Mucosa of descending colon (tissue), 3 donors: ENCODE measurements at places on chromosomes 6 and 20. TPM values are rescaled to one million over a fixed set of nuclear protein-coding genes. Genes with fewer than 3 reads are reported as not detected.

The MOCS1 gene
- 22.0 TPM for total RNA-seq

The GINS1 gene
- total RNA-seq = 8.6 TPM

The KHDC1 gene
- 1.7 TPM for total RNA-seq

The C20orf96 gene
- total RNA-seq = 12.1 TPM

The BPIFB1 gene
- total RNA-seq = not detected

The MDFI gene
- 2.2 TPM for total RNA-seq

The TMEM244 gene
- total RNA-seq = not detected

- no peak for DNase-seq
Observed at GRCh38 chr6:35850208-35850607, 45.1 kb downstream of the LHFPL5 start.

GRCh38 chr6:111994791-111995190 is 59.1 kb upstream of the CCN6 start:
- no peak for DNase-seq

DNA sequence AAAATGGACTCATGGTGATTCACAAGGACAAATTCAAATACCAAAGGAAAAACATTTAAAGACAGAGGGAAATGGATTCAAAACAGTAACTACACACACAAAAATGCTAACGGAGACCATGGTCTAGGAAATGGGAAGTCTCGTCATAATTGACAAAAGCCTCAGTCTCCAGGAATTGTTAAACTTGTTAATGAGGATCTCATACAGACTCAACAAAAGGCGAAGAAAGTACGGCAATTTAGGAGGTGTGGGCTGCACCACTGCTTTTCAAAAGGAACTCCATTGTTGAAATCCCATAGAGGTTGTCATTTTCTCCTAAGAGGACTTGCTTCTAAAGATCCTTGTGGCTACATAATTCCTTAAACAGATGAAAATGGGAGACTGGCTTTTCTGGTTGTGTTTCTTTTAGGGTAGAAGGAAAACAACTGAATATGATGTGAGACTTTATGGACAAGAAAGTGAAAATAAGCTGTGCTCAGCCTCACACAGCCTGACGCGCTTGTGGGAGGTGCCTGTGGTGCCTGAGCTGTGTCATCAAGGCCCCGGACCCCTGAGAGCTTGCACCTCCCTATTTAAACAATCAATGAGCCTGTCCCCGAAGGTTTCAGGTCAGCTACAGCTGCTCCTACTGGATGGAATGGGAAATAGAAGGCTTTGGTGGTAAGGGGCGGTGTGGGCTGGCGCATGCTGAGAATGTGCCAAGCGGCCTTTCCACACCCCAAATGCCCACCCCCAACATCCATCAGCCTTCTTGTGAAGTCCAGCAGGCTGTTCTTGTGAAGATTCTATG is 2.5 kb upstream of the CLDN20 start:
- DNase-seq = no peak

DNA sequence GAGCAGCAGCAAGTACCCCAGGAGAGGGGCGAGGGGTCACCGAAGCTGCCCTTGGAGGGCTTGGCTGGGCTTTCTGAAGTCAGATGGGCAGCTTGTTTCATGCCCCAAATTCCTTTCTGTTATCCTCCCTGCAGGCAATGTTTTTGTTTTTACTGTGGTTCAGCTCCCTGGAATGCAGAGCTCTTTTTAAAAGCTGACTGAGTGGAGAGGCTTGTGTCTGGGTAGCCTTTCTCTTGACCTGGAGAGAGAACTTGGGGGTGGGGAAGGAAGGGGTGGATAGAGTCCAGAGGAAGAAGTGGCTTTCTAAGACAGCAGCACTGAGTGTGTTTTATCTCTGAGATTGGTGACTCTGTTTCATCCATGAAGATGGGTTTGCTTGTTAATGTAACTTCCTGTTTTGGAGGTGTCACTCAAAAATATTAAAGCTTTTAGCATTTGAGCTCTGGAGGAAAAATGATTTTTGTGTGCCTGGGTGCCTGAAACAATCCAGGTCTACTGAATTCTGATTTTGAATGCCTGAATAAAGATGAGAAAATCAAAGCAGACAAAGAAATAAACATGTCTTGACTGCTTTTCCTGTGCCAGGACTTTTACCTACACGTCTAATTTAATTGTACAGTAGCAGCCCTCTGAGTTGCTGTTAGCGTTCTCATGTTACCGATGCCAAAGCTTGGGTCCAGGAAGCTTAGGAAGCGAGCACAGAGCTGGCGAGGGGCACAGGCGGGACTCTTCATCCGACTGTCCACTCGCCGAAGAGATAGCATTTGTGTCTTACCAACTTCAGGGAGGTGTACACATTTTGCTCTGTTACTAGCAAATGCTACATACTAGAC is 78.2 kb upstream of the EEF1E1 start:
- no peak for DNase-seq

DNA sequence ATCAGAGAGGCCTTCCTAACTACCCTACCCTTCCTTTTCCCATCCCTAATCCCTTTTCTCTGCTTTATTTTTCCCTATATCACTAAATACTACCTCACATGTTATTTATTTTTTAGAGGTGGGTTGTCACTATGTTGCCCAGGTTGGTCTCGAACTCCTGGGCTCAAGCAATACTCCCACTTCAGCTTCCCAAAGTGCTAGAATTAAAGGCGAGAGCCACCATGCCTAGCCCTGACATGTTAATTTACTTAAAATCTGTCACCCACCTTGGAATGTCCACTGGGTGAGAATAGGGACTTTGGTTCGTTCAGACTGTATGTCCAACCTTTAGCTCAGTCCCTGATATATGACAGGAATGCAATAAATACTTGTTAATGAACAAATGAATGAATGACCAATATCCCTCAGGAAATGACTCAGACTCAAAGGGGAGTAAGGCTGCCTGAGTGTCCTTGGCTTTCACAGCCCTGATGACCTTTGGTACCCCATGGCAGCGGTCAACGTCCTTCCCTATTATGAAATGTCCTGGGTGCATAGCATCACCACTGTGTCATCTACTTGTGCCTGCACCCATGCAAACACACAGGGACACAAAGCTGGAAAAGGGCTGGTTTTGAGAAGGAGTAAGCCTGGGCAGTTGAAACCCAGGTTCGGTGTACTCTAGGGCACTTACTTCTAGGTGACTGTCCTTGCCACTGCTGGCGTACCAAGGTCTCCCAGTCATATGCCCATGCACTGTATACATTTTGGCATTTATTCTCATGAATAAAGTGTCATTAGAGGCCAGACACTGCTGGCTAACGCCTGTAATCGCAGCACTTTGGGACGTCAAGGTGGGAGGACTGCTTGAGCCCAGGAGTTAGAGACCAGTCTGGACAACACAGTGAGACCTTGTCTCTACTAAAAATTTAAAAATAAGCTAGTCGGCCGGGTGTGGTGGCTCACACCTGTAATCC is 26.5 kb downstream of the BCL2L1 start:
- DNase-seq = no peak

GRCh38 chr6:16153211-16153820 is 24.4 kb downstream of the MYLIP start:
- no peak for DNase-seq

- peak; percentile 48 for DNase-seq
Observed at GRCh38 chr6:157144859-157145568, 178.3 kb downstream of the TMEM242 start.

DNA sequence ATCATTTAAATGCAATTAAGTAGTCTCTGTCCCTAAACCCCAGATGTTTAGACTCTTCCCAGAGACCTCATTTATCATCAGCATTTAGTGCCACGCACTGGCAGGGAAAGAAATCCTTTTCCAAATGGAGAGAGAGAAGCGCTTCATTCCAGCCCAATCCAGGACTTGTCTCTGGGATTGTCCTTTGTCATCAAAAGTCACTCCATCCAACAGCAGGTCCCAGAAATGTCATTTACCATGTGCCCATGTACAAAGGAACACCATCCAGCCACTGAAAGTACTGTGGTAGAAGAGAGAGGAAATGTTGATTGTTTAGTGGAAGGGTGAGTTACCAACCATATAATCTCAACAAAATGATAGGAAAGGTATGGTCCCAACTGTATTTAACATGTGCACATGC is 66.9 kb upstream of the SMIM28 start:
- DNase-seq = no peak

- DNase-seq = no peak
Observed at GRCh38 chr6:148021165-148021564, 321.5 kb upstream of the SASH1 start.

DNA sequence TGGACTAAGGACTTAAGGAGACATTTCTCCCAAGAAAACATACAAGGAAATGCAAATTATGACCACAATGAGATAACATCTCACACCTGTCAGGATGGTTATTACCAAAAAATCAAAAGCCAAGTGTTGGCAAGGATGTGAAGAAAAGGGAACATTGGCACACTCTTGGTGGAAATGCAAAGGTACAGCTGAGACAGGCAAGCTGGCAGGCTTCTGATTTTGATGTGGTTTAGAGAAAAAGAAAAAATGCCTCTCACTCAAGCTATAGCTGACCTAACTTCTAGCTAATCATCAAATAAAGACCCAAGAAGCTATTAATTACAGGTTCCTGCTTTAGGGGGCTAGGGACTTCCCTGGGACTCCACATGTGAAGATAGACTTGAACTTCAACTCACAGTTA is 139.8 kb downstream of the THEMIS start:
- no peak for DNase-seq

DNA sequence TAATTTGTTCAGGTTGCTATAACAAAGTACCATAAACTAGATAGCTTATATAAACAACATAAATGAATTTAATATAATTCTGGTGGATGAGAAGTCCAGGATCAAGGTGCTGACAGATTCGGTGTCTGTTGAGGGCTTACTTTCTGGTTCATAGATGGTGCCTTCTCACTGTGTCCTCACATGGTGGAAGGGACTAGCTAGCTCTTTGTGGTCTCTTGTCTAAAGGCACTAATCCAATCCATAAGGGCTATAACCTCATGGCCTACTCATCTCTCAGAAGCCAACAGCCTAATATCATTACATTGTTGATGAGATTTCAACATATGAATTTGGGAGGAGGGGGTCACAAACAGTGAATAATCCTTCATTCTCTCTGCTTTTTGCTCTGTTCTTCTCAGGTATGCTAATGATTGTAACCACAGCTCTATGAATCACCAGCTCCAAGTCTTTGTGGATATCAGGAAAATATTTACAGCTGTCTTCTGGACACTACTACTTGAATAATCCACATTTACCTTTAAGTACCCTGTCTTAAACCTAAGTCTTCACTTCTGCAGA is 122.3 kb downstream of the NKAIN2 start:
- DNase-seq = no peak
